ENCODE measurements at places on chromosomes 4 and X. TPM values are rescaled to one million over a fixed set of nuclear protein-coding genes. Genes with fewer than 3 reads are reported as not detected.

The TMEM35A gene
- not detected for total RNA-seq

The ENPP6 gene
- total RNA-seq, result not detected

The GAGE12F gene
- not detected for total RNA-seq

The TSC22D3 gene
- total RNA-seq, result 5.8 TPM

The F11 gene
- total RNA-seq, result not detected

The AREG gene
- 17.4 TPM for total RNA-seq

The GK gene
- 1.8 TPM for total RNA-seq

The TMEM47 gene
- 6.8 TPM for total RNA-seq

The SUPT20HL1 gene
- not detected for total RNA-seq

The LANCL3 gene
- total RNA-seq, result 0.75 TPM

The CLTRN gene
- 0.79 TPM for total RNA-seq

The RAB9A gene
- total RNA-seq, result 22.3 TPM

The SSX2B gene
- 24.9 TPM for total RNA-seq

The CYP2U1 gene
- 2.3 TPM for total RNA-seq

Data from A375 (cell line).